Right cardiac atrium (tissue), 5 donors: ENCODE measurements at places on chromosomes 3 and 15.

GRCh38 chr3:119170821-119171220, 2.6 kb upstream of the UPK1B start:
- DNase-seq, result no peak

- DNase-seq, result no peak
These were observed 49.9 kb upstream of the RAB6B start for GRCh38 chr3:133945381-133946095.

DNA sequence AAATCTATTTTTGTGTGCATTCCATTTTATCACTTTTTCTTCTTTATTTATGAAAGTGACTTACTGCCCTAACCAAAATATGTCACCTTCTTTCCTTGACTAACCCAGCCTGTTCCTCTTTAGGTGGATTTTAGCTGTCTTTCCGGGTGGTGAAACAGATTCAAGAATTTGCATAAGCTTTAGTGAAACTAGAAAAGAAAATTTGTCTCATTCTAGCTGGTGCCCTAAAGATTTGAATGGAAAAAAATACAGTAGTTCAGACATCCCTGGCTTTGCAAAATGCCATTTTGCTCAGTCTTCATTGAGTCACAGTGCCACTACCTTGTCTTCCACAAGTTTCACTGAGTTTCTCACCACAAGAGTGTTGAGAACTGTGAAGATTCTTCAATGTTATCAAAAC, 28.2 kb upstream of the CCDC50 start:
- no peak for DNase-seq

GRCh38 chr3:186705882-186706780, 11.0 kb upstream of the KNG1 start:
- no peak for DNase-seq

- no peak for DNase-seq
These were observed 49.6 kb downstream of the INO80 start for GRCh38 chr15:41066516-41066915.

DNA sequence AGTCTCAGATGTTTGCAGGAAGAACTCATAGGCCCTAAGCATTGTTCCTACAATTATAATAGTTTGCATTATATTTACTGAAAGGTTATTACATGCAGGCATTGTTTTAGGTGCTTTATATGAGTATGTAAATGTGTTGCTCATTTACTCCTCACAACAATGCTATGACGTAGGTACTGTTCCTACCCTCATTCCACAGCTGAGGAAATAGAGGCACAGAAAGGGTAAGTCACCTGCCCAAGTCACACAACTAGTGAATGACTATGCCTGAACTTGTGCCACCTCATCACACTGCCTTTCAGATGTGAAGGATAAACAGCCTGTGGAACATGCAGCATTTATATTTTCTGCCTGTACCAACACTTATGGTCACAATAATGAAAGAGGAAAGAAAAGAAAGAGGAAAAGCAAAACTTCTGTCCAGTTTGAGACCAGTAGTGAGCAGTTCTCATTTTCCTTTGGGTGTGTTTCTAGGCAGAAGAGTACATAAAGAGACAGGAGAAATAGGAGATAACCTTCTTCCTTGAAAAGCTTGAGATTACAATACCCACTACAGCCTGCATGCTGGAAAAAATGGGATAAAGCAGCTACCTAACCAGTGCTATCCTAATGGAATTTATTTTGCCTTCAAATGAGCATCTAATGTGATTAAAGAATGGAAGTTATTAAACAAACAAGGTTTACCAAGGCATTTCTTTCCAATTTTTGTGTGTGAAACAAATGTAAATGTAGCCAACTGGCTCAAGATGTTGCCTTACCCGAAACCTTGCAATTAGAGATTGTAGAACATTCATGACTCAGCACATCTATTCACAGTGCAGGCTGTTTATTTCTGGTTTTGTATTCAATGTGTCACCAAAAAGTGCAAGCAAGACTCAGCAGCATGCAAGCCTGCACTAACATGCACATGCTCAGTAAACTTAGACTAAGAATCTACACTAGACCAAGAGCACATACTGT, 20.5 kb upstream of the ENTPD3 start:
- DNase-seq, result no peak

GRCh38 chr3:197599089-197599765, 43.5 kb upstream of the BDH1 start:
- peak; percentile 86 for DNase-seq

DNA sequence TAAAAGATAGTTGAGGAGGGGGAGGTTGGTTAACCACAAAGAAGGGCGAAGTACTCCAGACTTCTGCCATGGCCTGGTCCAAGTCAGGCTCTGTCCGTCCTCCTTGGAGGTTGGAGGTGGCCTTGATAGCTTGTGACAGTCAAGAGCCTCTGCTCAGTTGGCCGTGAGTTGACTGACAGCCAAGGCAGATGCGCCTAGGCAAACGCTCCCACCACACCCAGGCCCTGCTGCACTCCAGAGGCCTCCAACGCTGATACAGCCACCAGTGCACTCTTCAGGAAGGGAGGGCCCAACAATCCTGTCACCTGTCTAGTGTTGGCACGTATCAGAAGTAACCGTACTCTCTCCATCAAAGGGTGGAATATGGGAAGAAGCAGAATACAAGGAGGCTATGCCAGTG, 9.3 kb downstream of the RBPMS2 start:
- DNase-seq, result no peak

- DNase-seq, result no peak
These were observed 147.1 kb upstream of the LPP start for GRCh38 chr3:188006726-188007393.

DNA sequence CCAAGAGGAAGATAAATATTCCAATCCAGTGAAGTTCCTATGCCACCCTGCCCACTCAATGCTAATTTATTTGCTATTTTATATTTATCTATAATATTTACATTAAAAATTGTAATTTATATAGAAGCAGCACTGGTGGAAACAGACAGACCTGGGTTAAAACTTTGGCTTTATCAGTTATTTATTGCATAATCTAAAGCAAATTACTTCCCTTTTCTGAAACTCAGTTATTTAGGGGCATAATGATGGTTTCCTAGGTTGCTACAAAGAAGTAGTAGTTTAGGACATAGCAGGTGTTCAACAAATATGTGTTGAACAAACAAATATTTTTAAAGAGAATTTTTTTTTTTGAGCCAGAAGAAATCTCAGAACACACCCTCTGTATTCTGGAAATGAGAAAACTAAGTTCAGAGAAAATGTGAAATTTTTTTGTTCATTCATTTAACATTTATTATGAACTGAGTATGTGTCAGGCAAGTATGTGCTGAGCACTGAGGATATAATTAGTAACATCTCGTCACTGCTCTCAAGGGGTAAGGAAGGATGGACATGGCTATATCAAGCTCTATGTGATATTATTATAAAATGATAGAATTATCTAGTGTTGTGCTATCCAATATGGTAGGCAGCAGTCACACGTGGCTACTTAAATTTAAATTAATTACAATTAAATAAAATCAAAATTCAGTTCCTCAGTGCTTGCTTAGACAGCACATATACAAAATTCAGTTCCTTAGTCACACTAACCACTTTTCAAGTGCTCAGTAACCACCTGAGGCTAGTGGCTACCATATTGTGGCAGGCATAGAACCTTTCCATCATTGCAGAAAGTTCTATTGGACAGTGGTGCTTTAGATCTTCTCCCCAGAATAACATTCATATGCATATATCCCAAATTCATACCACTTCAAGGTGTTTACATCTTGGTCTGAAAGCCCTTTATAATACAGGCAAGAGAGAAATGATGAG, 7.0 kb upstream of the UBE2Q2 start:
- DNase-seq, result no peak

DNA sequence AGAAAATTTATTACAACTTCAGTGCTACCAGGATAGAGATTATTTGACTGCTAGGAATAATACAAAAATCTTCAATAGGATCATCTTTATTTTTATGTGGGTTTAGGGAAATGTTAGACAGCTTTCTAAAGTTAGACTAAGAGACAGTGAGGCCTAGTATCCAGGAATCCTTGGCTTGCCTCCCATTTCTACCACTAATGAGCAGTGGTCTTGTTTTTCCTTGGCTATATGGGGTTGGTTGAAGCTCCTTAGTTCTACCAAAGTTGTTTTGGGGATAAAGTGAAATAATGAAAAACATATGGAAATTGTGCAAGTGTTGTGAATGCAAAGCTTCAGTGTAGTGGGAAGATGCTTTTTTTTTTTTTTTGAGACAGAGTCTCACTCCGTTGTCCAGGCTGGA, 16.8 kb downstream of the AP4E1 start:
- no peak for DNase-seq

- no peak for DNase-seq
These were observed 64.5 kb upstream of the MBNL1 start for GRCh38 chr3:152204218-152204617.

- no peak for DNase-seq
These were observed 722.1 kb upstream of the NR2F2 start for GRCh38 chr15:95608371-95608770.

DNA sequence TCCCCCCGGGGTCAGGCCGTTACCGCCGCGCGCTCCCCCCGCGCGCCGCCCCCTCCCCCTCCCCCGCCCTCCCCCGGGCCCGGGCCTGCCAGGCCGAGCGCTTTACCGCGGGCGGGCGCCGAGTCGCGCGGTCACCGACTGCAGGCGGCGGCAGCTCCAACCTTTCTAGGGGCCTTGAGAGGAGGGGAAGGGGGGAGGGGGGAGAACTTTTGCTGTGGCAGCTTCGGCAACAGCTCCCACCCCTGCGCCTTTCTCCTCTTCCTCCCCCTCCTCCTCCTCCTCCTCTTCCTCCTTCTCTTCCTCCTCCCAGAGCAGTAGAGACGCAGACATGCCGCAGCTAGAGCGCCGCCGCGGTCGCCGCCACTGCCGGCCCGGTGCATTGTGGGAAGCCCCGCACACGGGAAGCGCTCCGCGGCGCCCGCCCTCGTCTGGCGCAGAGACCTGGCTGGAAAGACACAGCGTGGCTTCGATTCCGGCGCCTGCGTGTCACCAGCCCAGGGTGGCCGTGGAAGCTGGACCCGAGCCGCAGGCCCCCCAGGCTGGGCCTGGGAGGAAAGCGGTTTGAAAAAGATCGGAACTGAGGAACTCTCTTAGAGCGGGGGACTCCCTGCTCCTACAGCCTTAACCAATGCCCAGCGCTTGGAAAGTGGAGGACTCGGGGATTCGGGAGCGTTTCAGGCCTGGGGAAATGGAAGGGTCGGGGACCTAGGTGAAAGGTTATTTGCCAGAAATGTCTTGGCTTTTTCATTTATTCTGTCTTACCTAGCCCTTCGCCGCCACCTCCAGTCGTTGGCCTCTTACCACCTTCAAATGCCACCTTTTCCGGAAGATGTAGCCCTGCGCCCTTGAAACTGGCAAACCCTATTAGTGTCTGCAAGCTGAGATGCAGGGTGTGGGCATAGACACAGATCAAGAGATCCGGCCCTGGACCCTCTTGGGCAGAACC, at the start of gene ZNF148:
TSS of gene ZNF148 (minus strand) at position 330 of the 946 bp plus-strand sequence. CDS start 61,685 bp downstream, outside the sequence.
- peak; percentile 97 for DNase-seq

DNA sequence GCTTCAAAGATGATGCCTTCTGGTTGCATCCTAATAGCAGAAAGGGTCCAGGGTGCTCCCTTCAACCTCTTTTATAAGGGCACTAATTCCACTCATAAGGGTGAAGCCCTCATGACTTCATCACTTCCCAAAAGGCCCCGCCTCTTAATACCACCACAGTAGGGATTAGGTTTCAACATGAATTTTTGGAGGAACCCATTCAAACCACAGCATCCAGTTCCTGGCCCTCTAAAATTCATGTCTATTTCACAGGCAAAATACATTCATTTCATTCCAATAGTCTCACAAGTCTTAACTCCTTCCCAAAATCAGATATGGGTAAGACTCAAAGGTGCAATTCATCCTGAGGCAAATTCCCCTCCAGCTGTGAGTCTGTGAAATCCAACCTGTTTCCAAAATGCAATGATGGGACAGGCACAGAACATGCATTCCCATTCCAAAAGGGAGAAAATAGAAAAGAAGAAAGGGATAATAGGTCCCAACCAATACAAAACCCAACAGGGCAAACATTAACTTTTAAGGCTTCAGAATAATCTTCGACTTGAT, 124.0 kb downstream of the ATP1B3 start:
- no peak for DNase-seq

GRCh38 chr3:100316641-100317069, 17.9 kb upstream of the NIT2 start:
- peak; percentile 31 for DNase-seq

DNA sequence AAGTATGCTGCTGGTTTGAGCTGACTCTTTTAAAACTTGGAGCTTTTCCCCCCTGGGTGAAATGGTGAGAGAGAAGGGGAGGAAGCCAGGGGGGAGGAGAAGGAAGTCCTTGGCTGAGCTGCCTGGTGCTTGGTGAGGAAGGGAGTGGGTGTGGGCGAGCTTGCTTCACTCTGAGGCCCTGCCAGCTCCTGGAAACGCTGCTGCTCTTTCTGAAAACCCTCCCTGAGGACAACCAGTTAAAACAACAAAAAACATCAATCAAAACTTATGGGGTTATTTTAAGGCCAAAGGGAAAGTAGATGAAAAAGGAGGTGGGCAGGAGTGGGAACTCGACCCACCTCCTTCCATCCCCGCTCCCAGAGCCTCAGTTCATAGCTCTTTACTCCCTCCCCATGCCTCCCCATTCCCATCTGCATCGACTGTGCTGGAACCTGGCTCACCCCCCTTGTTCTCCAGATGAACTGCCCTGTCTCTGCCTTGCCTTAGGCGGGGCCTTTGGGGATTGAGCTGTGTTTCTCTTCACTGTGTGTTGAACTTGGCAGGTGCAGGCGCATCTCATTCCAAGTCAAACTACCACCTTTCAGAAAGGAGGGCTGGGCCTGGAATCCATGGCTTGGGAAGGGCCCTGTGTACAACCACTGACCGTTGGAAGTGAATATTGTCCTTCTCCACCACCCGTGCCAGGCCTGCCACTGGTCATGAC, 166.1 kb downstream of the ZNF621 start:
- peak; percentile 90 for DNase-seq

DNA sequence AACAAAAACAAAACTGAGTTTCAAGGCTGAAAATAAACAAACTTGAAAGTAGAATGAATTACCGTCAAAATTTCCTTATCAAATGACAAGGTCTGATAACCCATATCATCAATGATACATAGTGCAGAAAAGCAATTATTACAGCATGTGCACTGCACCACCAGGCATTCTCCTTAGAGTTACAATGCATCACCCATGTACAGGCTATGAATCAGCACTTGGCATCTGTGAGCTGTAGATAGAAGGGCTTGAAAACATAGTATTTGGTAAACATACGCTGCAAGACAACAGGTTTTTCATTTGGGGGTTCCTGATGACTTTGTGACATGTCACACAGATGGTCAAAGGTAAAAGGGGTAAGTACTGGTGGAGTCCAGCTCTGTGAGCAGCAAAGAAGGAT, 265.1 kb downstream of the CTNNB1 start:
- DNase-seq, result no peak

- no peak for DNase-seq
These were observed 1.2 kb upstream of the ABHD17C start for GRCh38 chr15:80693682-80694610.

DNA sequence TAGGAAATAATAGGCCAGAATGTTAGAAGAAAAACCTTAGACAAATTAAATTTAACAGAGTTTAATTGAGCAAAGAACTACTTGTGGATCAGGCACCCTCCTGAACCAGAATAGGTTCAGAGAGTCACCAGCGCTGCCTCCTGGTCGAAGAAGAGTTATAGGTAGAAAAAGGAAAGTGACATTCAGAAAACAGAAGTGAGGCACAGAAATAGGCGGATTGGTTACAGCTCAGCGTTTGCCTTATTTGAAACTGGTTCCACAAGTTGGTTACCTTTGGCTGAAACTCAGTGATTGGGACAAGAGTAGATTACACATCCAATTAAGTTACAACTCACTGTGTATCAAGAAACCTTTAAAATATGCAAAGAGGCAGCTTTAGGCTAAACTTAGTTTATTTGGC, 4.4 kb downstream of the AADAC start:
- DNase-seq, result no peak

GRCh38 chr3:181630853-181631252, 80.9 kb upstream of the SOX2 start:
- no peak for DNase-seq
